Stimulated activated CD4-positive, alpha-beta T cell treated with anti-CD3 and anti-CD28 coated beads, TNF-alpha, amount 100 ng/mL, for 1 hour (primary cell): ENCODE measurements at places on chromosomes 11 and 22.

DNA sequence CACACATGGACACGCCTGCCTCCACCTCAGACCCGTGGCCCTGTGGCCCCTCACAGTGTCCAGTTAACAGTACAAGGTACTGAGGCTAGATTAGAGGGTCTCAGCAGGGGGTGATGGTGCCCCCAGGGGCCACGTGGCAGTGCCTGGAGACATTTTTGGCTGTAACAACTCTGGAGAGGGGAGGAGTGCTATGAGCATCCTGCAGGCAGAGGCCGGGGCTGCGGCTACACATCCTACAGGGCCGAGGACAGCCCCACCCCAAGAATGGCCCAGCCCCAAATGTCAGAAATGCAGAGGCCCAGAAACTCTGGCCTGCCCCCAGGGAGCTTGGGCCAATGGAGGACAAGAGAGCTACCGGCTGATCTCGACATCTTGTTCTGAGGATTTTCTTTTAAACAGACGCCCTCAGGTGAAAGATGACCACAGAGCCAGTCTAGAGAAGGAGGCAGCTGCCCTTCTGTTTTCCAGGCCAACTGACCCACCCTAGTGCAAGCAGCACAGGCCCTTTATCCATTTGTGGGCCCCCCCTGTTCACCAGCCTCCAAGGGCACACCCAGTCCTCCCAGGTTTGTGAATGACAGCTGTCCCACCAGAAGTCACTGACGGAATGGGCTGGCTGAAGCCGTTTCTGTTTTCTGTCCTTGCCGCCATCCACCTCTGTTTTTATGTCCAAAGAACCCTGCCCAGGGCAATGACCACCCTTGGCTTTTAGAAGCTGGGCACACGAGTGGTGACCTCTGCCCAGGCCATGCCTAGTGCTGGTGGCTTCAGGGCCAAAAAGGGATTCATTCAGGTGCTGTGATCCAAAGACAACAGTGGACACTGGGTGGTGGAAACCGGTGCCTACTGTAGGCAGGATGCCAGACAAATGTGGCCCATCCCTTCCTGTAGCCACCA, 85.2 kb upstream of the LINC01488 start:
- no peak for DNase-seq

DNA sequence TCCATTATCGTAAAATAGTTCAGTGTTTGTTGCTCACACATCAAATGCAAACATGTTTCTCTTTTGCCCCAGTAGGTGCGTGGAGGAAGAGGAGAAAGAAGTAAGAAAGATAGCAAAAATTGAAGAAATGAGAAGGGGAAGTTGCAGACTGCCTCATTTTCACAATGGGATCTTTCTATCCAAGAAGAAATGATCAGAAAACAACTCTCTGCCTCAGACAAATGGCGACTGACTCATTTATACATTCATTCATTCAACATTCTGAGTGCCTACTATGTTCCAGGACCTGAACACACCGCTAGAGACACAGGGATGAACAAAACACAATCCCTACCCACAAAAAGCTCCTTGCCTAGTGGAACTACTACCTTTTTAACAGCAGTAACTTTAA, 367 bp downstream of the HPS5 start:
- no peak for DNase-seq

- DNase-seq, result no peak
Measured at GRCh38 chr11:102911758-102912481, 37.1 kb upstream of the MMP12 start.

- DNase-seq, result peak; percentile 14
Measured at GRCh38 chr11:5689551-5689983, at the start of gene TRIM22. TRIM22 (plus strand) TSS chr11:5689790; CDS start chr11:5696233, 6,443 bp downstream.
